Glutamatergic neuron (in vitro differentiated cells): ENCODE measurements at places on chromosomes 16 and 17. TPM values are rescaled to one million over a fixed set of nuclear protein-coding genes. Genes with fewer than 3 reads are reported as not detected.

TNFRSF13B gene
- not detected for total RNA-seq

SPATA32 gene
- not detected for total RNA-seq

- peaks cover 5% of the 10 kb centered on the region for H3K27me3 ChIP-seq
- no peaks in the 10 kb centered on the region for H3K36me3 ChIP-seq
- no peak overlapping the region for H3K4me3 ChIP-seq
- no peak overlapping the region for H3K27ac ChIP-seq
- no peaks in the 10 kb centered on the region for H3K4me1 ChIP-seq
Measured at GRCh38 chr16:35753559-35754390, 2294.4 kb downstream of the TP53TG3F start.

DNA sequence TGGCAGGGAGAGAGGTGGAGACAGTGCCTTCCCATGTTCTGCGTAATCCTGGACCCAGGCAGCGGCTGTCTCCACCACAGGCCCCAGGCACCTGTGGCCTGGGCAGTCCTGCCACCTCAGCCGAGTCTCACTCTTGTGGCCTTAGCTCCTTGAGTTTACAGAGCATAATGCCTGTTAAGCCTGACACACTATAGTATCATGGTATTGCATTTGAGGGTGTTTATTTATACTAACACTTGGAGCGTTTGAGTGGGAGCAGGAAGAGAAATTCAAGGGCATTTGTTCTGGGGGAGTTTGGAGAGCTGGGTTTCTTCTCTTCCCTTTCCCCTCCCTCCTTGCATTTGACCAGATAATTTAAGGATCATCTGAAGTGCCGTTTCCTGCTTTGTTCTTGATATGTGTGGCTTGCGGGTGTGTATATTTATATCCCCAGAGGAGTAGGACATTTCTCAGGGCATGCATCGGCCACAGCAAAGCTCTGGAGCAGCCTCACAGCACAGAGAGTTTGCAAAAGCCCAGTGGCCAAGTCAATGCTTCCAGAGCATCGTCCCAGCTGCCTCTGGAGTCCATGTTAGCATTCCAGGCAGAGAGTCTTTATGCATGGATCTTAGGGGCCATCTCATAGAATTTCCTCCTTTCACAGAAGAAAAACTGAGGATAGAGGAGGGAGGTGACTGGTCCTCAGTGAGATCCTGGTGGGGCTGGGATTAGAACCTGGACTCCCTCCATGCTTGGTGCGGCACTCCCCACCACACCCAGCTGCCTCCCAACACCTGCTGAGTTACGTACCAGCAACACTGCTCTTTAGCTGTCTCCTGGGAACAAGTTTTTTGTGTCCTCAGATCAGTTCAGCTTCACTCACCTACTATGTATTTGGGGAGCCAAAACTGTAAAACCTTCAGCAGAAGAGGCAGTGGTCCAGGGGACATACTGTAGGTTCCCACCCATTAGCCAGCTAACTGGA, 222.8 kb downstream of the CCDC182 start:
- peak overlapping the region; percentile 59 for H3K4me3 ChIP-seq

- H3K27me3 ChIP-seq = peaks cover 3% of the 10 kb centered on the region
- H3K4me3 ChIP-seq = no peak overlapping the region
- H3K27ac ChIP-seq = no peak overlapping the region
Measured at GRCh38 chr17:42522263-42522790, 13.7 kb upstream of the NAGLU start.

GRCh38 chr16:1335211-1335971, 1.9 kb downstream of the BAIAP3 start:
- peaks cover 6% of the 10 kb centered on the region for H3K27me3 ChIP-seq
- DNase-seq = no peak
- no peaks in the 10 kb centered on the region for H3K36me3 ChIP-seq
- H3K4me1 ChIP-seq = peaks cover 2% of the 10 kb centered on the region
- no peak overlapping the region for H3K27ac ChIP-seq

GRCh38 chr16:13680021-13680889, 239.7 kb upstream of the ERCC4 start:
- DNase-seq = no peak
- no peaks in the 10 kb centered on the region for H3K4me1 ChIP-seq
- no peaks in the 10 kb centered on the region for H3K36me3 ChIP-seq
- H3K27ac ChIP-seq = no peak overlapping the region

- H3K4me1 ChIP-seq = peaks cover 41% of the 10 kb centered on the region
- H3K36me3 ChIP-seq = peaks cover 4% of the 10 kb centered on the region
- peak overlapping the region; percentile 76 for H3K27ac ChIP-seq
- H3K4me3 ChIP-seq = peak overlapping the region; percentile 65
Measured at GRCh38 chr16:85380905-85381737, 232.0 kb upstream of the GSE1 start.

PHAF1 gene
- total RNA-seq = 27.1 TPM

- no peak overlapping the region for H3K27ac ChIP-seq
- H3K36me3 ChIP-seq = no peaks in the 10 kb centered on the region
- H3K27me3 ChIP-seq = no peaks in the 10 kb centered on the region
- no peaks in the 10 kb centered on the region for H3K4me1 ChIP-seq
- no peak for DNase-seq
Measured at GRCh38 chr17:48373130-48373830, 56.7 kb downstream of the SKAP1 start.

PRCD gene
- total RNA-seq = 1.4 TPM

DNA sequence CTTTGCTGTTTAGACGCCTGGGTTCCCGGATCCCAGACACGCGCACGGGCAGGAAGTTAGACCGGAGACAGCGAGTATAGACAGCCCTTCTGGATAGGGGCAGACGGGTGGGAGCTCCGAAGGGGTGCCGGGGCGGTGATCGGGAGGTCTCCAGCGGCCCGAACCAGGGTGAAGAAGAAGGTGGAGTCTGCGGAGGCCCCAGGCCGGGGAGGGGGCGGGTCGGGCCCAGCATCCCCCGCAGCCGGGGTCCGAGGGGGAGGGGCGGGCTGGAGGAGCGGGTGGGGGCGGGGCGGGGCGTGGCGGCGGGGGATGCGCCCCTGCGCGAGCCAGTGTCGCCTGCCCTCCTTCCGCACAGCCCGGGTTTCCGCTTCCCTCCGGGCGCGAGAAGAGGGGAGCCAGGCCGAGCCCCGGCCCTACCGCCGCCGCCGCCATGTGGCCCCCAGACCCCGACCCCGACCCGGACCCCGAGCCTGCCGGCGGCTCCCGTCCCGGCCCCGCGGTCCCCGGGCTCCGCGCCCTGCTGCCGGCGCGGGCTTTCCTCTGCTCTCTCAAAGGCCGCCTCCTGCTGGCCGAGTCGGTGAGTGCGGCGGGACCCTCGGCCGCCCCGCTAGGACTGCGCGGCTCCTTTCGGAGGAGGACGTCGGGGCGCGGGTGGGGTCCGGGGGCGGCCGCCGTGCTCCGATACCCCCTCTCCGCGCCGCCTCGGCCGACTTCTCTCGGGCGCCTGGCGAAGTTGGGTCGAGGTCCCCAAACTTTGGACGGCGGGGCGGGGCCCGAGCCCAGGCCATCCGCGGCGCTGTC, at the start of gene CMTM3:
Gene CMTM3 (plus strand): TSS at position 329 of the 801 bp plus-strand sequence. CDS start 102 bp downstream, at position 431.
- H3K4me1 ChIP-seq = peaks cover 15% of the 10 kb centered on the region
- peaks cover 15% of the 10 kb centered on the region for H3K27me3 ChIP-seq
- DNase-seq = peak; percentile 87
- H3K36me3 ChIP-seq = no peaks in the 10 kb centered on the region

KRT9 gene
- not detected for total RNA-seq

DNA sequence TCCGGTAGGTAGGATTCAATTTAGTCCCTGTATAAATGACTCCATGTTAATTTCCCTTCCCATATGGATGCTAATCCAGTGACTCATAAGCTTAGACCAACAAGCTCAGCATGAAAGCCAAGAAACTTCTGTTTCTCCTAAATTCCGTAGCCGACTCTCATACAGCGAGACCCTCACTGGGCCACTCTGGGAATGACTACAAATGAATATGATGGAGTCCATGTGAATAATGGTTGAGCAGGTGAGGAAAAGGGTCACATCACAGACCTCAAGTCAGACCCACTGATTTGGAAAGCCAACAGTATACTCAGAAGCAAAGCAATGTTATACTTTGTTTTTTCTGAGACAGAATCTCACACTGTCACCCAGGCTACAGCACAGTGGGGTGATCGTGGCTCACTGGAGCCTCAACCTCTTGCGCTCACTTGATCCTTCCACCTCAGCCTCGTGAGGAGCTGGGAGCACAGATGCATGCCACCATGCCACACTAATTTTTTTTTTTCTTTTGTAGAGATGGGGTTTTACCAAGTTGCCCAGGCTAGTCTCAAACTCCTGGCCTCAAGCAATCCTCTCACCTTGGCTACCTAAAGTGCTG, 14.6 kb downstream of the RSL1D1 start:
- no peak for DNase-seq
- H3K4me3 ChIP-seq = no peak overlapping the region
- H3K27me3 ChIP-seq = no peaks in the 10 kb centered on the region
- H3K36me3 ChIP-seq = no peaks in the 10 kb centered on the region
- no peak overlapping the region for H3K27ac ChIP-seq
- H3K4me1 ChIP-seq = peaks cover 4% of the 10 kb centered on the region

GRCh38 chr16:316741-317464, 33.9 kb downstream of the PDIA2 start:
- no peaks in the 10 kb centered on the region for H3K36me3 ChIP-seq
- H3K27me3 ChIP-seq = peaks cover 2% of the 10 kb centered on the region
- no peak overlapping the region for H3K27ac ChIP-seq

CCL15 gene
- total RNA-seq = not detected

DNA sequence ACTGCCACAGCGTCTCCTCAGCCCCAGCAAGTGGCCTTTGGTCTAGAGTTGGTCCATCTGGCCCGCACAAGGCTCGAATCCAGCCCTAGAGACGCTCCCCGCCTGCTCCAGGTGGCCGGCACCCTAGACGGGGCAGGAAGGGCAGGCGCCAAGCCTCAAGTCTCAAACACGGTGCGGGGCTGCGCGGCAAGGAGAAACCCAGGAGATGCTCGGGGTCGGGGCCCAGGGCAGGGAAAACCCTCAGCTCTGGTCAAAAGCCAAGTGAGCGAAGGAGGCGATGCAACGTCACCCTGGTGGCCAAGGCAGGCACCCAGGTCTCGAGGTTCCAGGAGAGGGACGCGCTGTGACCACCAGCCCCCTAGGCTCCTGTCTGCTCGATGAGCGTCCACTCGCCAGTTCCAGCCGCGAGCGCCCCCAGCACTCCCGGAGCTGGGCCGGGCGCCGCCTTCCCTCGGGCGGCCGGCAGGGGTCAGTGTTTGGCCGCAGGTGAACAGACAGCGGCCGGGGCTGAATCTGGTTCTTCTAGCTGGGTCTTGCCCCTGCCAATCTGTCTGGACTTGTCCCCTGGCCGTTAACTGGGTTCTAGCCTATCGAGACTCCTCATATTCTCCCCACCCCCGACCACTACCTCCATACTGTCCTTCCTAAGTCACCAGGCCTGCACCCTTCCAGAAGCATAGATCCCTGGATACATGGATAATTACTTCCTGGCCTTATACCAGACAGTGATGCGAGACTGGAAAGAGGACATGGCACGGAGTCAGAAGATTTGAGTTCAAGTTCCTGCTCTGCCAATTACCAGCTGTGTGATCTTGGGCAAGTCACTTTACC, 44.0 kb downstream of the PRAC1 start:
- no peak overlapping the region for H3K4me3 ChIP-seq
- no peaks in the 10 kb centered on the region for H3K4me1 ChIP-seq
- peak; percentile 88 for DNase-seq

DNA sequence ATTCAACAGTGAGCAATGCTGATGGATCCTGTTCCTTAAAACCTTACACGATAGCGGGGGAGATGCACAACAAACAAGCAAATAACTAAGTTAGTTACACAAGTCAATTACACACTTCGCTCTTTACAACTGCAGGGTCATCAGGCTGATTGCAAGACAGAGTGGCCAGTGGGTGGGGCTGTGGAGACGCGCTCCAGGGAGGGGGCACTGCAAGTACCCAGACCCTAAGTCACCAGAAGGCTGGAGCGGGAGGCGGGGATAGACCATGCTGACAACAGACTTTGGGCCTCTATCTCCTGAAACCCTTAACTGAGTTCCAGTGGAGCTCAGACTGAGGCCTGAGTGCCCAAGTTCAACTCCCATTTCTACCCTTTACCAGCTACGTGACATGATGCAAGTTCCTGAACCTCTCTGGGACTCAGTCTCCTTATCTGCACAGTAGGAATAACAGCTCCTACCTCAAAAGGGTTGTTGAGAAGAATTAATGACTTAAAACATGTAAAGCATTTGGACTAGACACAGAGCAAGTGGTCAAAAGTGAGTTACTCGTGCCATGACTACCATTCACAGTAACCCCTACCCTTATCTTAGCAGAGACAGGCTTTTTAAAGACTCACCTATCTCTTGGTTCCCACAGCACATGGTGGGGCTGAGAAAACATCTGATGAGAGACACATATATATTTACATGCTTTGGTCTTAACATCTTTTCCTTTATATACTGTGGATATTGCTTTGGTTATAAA, 10.4 kb downstream of the CPPED1 start:
- no peaks in the 10 kb centered on the region for H3K27me3 ChIP-seq
- H3K36me3 ChIP-seq = peaks cover 9% of the 10 kb centered on the region
- H3K4me1 ChIP-seq = peaks cover 11% of the 10 kb centered on the region
- DNase-seq = no peak
- H3K27ac ChIP-seq = no peak overlapping the region

DNA sequence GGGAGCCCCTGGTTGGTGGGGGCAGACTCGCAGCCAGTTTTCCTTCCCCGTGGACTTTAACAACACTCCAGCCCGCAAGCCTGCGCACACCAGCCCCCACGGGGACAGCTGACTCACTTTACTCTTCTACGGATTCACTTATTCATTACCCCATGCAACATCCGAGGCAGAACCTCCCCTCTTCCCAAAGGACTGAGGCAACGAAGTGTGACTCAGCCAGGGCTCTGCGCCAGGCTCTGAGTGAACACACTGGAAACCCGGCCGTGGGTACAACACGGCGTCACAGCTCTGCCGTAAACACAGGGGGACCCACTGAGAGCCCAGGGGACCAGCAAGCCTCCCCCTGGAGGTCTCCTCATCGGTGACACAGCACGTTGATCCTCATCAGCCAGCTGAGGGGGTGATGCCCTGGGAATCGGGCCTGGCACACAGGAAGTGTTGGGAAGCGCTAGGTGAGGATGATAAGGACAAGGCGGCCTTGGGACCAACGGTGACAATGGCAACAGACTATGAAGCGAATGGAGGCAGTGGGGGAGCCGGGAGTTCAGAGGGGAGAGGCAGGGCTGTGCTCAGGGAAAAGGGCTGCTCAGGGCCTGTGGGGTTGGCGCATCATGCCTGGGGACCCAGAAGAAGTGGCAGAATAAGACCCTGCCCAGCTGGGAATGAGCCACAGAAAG, 14.6 kb downstream of the COTL1 start:
- H3K27me3 ChIP-seq = peaks cover 3% of the 10 kb centered on the region
- peak overlapping the region; percentile 39 for H3K27ac ChIP-seq
- H3K4me1 ChIP-seq = peaks cover 51% of the 10 kb centered on the region

CCL1 gene
- not detected for total RNA-seq

BAIAP3 gene
- 26.7 TPM for total RNA-seq

GRCh38 chr17:31008374-31009041, 37.7 kb downstream of the RNF135 start:
- peak; percentile 62 for DNase-seq
- no peak overlapping the region for H3K27ac ChIP-seq
- peaks cover 7% of the 10 kb centered on the region for H3K27me3 ChIP-seq
- H3K36me3 ChIP-seq = peaks cover 4% of the 10 kb centered on the region

- peak overlapping the region; percentile 8 for H3K4me3 ChIP-seq
- peak overlapping the region; percentile 66 for H3K27ac ChIP-seq
- no peaks in the 10 kb centered on the region for H3K36me3 ChIP-seq
- peak; percentile 33 for DNase-seq
- H3K4me1 ChIP-seq = peaks cover 22% of the 10 kb centered on the region
Measured at GRCh38 chr16:4746215-4746614, 11.9 kb downstream of the DNAAF8 start.

- H3K27ac ChIP-seq = no peak overlapping the region
- H3K4me3 ChIP-seq = no peak overlapping the region
- H3K36me3 ChIP-seq = peaks cover 5% of the 10 kb centered on the region
- H3K4me1 ChIP-seq = no peaks in the 10 kb centered on the region
Measured at GRCh38 chr17:29661213-29661612, 38.5 kb upstream of the CORO6 start.

GRCh38 chr17:4938688-4939545, 929 bp downstream of the SLC25A11 start:
- H3K27ac ChIP-seq = peak overlapping the region; percentile 91
- no peak for DNase-seq
- H3K4me3 ChIP-seq = peak overlapping the region; percentile 97
- peaks cover 14% of the 10 kb centered on the region for H3K27me3 ChIP-seq
